ENCODE measurements at places on chromosomes 5 and 9.

DNA sequence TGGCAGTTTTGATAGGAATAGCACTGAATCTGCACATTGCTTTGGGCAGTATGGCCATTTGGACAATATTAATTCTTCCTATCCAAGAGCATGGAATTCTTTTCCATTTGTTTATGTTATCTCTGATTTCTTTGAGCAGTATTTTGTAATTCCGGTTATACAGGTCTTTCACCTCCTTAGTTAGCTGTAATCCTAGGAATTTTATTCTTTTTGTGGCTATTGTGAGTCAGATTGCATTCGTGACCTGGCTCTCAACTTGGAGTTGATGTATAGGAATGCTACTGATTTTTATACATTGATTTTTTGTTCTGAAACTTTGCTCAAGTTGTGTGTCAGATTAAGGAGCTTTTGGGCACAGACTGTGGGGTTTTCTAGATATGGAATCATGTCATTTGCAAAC, 24.0 kb downstream of the TMEM161B start:
- no peaks in the 10 kb centered on the region for H3K36me3 ChIP-seq
- no peak overlapping the region for H3K27ac ChIP-seq
- no peaks in the 10 kb centered on the region for H3K27me3 ChIP-seq
- DNase-seq = no peak
- H3K4me1 ChIP-seq = peaks cover 28% of the 10 kb centered on the region
- H3K4me3 ChIP-seq = no peak overlapping the region

DNA sequence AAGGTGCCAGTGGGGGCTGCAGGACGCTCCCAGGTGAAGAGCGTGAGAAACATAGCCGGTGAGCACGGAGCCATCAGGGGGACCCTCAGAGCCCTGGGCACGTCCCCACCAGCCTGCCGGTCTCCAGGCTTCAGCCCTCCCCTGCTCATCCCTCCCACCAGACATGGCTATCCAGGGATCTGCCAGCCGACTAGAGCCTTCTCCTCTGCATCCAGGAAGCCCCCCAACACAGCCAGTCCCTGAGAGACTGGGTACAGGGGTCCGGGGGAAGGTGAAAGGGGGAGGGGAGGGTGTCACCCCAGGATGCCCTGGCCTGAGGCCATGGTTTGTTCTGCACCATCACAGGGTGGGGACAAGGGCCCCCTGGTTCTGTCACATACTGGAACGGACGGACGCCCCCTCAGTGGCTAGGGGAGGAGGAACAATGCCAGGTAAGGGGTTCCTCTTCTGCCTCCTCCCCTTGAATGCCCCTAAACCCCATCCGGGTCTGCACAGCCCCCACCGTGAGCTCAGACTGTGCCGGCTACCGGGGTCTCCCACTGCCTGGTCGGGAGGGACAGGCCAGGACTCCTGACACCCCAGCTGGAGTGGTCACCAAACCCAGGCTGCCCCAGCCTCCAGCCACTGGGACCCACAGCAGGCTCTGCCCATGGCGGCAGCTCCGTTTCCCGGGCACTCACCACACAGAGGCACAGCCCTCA, 34.3 kb downstream of the NACC2 start:
- no peak overlapping the region for H3K4me3 ChIP-seq
- H3K4me1 ChIP-seq = peaks cover 15% of the 10 kb centered on the region
- H3K27ac ChIP-seq = no peak overlapping the region
- no peaks in the 10 kb centered on the region for H3K27me3 ChIP-seq
- DNase-seq = no peak

DNA sequence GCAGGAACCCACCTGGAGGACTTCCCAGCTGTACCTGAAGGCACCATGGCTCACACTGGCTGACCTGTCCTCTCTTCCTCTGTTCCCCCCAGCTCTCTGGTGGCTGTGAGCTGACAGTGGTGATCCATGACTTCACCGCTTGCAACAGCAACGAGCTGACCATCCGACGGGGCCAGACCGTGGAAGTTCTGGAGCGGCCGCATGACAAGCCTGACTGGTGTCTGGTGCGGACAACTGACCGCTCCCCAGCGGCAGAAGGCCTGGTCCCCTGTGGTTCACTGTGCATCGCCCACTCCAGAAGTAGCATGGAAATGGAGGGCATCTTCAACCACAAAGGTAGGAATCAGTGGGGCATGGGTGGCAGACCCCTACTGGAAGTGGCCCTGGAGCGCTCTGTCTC, 161.9 kb upstream of the OTULINL start:
- DNase-seq = no peak
- no peaks in the 10 kb centered on the region for H3K36me3 ChIP-seq
- no peaks in the 10 kb centered on the region for H3K27me3 ChIP-seq
- H3K27ac ChIP-seq = no peak overlapping the region
- no peak overlapping the region for H3K4me3 ChIP-seq

- no peak for DNase-seq
- no peak overlapping the region for H3K27ac ChIP-seq
- no peak overlapping the region for H3K4me3 ChIP-seq
- H3K4me1 ChIP-seq = no peaks in the 10 kb centered on the region
Measured at GRCh38 chr5:135371622-135372232, 27.3 kb downstream of the MACROH2A1 start.

DNA sequence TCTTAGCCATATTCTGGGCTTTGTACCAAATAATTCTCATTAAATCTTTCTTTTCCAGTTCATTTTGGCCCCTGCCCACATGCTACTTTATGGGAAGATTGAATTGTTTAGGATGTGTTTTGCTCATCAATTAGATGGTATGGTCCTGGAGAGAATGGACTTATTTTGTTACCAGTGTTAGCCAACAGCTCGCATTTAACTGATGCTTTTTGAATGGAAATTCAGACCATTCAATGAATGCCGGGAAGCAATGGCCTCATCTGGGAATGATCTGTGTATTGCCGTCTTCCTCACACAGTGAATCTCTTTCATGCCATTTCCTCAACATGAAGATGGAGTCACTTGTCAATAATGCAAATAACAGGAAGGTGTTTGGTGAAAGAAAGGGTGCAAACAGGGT, 370.6 kb upstream of the PIK3R1 start:
- peaks cover under 1% of the 10 kb centered on the region for H3K36me3 ChIP-seq
- H3K27me3 ChIP-seq = no peaks in the 10 kb centered on the region
- DNase-seq = no peak
- no peak overlapping the region for H3K4me3 ChIP-seq
- no peak overlapping the region for H3K27ac ChIP-seq
- no peaks in the 10 kb centered on the region for H3K4me1 ChIP-seq

GRCh38 chr5:124596595-124597421, 149.6 kb downstream of the ZNF608 start:
- H3K36me3 ChIP-seq = no peaks in the 10 kb centered on the region
- no peak overlapping the region for H3K4me3 ChIP-seq
- H3K27me3 ChIP-seq = no peaks in the 10 kb centered on the region

GRCh38 chr5:42944989-42945388, 95.1 kb downstream of the ANXA2R start:
- no peak overlapping the region for H3K27ac ChIP-seq
- no peaks in the 10 kb centered on the region for H3K36me3 ChIP-seq
- H3K4me3 ChIP-seq = no peak overlapping the region
- peaks cover 20% of the 10 kb centered on the region for H3K27me3 ChIP-seq
- no peak for DNase-seq

DNA sequence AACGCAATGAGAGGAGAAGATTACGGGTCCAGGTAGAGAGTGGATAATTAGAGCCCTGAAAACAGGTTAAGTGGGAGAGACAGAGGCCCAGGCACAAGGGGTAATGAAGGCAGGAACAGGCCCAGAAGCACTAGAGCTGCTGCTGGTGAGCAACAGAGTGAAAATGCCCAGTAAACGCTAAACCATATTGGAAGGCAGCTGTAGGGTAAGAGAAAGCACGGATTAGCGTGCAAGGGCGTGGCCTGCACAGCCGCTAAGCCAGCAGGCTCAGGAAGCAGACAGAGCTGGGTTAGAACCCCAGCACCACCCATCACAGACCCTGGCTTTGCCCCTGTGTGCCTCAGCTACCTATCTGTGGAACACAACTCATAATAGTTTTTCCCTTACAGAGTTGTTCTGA, 93.2 kb downstream of the PAX5 start:
- H3K36me3 ChIP-seq = no peaks in the 10 kb centered on the region
- no peak overlapping the region for H3K4me3 ChIP-seq
- H3K27ac ChIP-seq = no peak overlapping the region
- no peaks in the 10 kb centered on the region for H3K27me3 ChIP-seq
- DNase-seq = no peak

- H3K36me3 ChIP-seq = no peaks in the 10 kb centered on the region
- H3K4me3 ChIP-seq = no peak overlapping the region
- H3K4me1 ChIP-seq = peaks cover 25% of the 10 kb centered on the region
- H3K27me3 ChIP-seq = peaks cover 100% of the 10 kb centered on the region
- H3K27ac ChIP-seq = no peak overlapping the region
Measured at GRCh38 chr9:137171149-137171900, 531 bp downstream of the TMEM210 start.

Measured in neural progenitor cell (in vitro differentiated cells).